Muscle of leg (tissue), 16 donors: ENCODE measurements at places on chromosomes 7 and 10. TPM values are rescaled to one million over a fixed set of nuclear protein-coding genes. Genes with fewer than 3 reads are reported as not detected.

GRCh38 chr7:91182819-91183764 is 81.1 kb upstream of the FZD1 start:
- no peaks in the 10 kb centered on the region for H3K27me3 ChIP-seq
- no peaks in the 10 kb centered on the region for H3K4me1 ChIP-seq
- H3K4me3 ChIP-seq = no peak overlapping the region
- H3K36me3 ChIP-seq = no peaks in the 10 kb centered on the region
- no peak for DNase-seq
- no peak overlapping the region for H3K27ac ChIP-seq

DNA sequence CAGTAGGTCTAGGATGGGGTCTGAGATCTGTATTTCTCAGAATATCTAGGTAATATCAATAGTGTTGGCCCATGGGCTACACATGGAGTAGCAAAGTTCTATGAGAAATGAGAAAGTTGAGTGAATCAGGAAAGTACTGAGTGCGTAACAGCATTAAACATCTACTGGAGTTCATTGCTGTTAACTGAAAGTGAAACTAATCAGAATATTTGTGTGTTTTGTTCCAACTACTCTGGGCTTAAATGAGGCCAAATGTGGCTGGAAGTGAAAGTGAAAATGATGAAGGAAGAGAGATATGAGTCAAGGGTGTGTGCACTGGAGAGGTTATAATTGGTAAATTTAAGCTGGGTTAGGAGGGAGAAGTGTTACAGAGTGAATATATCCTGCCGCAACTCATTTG is 46.5 kb downstream of the TMEM106B start:
- H3K36me3 ChIP-seq = no peaks in the 10 kb centered on the region
- peak; percentile 48 for DNase-seq
- H3K27ac ChIP-seq = no peak overlapping the region
- no peak overlapping the region for H3K4me3 ChIP-seq

GRCh38 chr7:40133561-40134427 is 628 bp downstream of the MPLKIP start:
- H3K27me3 ChIP-seq = peaks cover 2% of the 10 kb centered on the region
- peak overlapping the region; percentile 98 for H3K27ac ChIP-seq
- peak overlapping the region; percentile 100 for H3K4me3 ChIP-seq
- DNase-seq = peak; percentile 40
- H3K4me1 ChIP-seq = peaks cover 2% of the 10 kb centered on the region

GRCh38 chr10:34524369-34525091 is 290.6 kb downstream of the PARD3 start:
- DNase-seq = no peak
- H3K27me3 ChIP-seq = no peaks in the 10 kb centered on the region

GRCh38 chr10:3395458-3395861 is 222.9 kb upstream of the PITRM1 start:
- H3K36me3 ChIP-seq = no peaks in the 10 kb centered on the region
- no peak overlapping the region for H3K27ac ChIP-seq
- no peaks in the 10 kb centered on the region for H3K27me3 ChIP-seq

DNA sequence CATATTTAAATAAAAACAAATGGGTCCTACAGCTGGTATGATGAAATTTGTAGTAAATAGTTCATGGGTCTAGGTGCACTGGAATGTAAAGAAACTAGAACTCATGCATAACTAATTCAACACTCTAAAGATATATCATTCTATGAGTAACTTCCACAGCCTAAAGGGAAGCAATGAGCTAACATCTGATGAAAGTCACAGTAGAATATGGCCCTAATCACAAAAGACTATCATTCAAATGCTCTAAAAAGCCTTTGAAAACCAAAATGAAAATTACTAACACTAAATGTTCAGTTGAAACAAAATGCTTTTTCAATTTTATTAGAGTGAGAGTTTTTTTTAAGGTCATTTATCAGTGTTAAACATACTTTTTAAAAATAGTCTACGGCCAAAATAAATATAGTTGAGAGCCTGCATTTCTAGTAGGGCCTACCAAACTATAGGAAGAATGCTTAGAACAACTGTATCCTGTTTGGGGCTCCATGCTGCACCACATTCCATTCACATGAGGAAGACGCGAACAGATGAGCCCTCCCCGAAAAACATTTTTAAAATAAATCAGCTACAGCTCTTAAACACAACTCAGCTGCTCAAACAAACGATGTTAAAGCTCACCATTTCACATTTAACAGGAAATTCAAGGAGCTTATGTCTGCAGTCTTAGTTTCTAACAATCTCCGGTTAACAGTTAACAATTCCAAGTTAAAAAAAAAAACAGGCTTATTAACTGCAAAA is 134.5 kb downstream of the NRBF2 start:
- H3K4me3 ChIP-seq = peak overlapping the region; percentile 50
- H3K27ac ChIP-seq = peak overlapping the region; percentile 98
- no peaks in the 10 kb centered on the region for H3K27me3 ChIP-seq

DNA sequence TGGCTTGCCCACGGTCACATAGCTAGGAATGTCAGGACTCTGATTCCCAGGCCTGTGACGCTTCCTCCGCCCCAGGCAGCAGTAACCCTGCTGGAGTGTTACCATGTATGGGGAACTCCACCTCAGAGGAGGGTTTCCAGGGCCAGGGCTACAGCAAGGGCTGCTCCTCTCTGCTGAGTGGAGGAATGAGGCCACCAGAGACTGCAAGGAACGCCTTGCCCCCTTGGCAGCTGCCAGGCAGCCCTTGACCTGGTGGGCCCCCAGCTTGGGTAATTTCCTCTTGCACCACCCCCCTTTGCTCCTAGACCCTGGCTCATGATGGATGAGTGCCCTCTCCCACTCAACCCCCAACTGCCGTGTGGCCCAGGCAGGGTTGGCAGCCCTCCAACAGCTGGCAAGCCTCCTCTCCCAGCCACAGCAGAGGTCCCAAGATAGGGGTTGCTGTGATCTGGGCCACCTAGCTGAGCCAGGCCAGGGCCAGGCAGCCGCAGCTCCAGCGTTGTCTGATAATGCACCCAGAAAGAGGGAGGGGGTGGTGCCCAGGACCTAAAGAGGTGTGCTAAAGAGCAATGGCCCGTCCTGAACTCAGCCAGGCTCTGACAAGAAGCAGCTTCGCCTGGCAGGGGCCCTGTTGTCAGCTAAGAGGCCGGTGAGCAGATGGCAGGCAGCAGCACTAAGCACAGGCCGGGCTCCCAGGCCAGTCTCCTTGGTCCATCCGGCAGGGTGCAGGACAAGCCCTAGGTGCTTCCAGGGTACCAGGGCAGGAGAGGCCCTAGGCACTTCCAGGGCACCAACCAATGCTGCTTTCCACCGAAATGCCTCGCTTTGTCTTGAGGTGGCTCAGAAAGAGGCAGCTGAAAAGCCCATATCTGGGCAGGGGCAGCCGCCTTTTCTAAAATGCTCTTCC is 35.4 kb downstream of the DRGX start:
- no peaks in the 10 kb centered on the region for H3K36me3 ChIP-seq
- H3K4me3 ChIP-seq = no peak overlapping the region
- no peaks in the 10 kb centered on the region for H3K27me3 ChIP-seq
- peaks cover 20% of the 10 kb centered on the region for H3K4me1 ChIP-seq
- peak; percentile 22 for DNase-seq

DNA sequence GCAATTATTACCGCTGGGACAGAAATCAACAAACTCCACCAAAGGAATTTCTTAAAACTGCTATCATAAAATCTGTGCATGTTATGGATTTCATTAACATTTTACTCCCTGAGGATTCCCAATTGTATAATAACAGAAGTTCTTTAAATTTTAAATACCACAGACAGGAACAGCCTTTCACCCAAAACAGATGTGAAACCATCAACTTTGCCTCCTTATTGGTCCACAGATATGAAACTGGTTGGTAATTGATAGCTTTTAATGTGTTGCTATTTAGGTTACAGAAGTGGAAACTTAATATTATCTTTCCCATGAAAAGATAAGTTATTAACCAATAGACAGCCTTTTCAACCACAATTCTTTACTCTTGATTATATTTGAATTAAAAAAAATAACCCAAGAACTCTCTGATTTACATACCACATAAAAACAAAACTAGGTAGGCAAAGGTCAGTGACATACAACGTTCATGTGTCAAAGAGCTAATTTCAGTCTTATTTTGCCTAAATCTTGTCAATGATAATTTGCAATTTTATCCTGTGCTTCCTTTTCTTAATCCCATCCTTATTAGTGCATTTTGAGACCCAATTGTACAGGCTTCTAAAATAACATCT is 90.0 kb downstream of the NRP1 start:
- H3K27me3 ChIP-seq = no peaks in the 10 kb centered on the region
- no peak for DNase-seq
- H3K36me3 ChIP-seq = peaks cover 13% of the 10 kb centered on the region
- no peak overlapping the region for H3K27ac ChIP-seq

DNA sequence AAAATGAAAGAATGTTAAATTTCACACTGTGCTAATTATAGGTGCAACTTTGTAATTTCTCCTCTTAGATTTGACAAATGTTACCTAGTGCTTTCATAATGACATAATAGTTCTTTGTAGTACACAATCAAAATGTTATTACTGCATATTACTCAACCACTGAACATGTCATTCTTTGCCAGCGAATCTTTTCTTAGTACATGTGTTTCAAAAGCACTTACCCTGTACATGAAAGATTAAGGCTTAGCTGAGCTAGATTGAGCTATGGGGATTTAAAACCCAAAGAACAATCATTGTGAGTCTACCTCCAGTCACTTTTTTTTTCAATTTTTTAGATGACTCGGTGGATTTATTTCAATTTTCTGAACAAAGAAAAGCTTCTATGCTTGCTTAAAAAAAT is 123.5 kb upstream of the FERD3L start:
- H3K36me3 ChIP-seq = no peaks in the 10 kb centered on the region
- no peaks in the 10 kb centered on the region for H3K27me3 ChIP-seq
- DNase-seq = no peak
- no peak overlapping the region for H3K4me3 ChIP-seq
- H3K27ac ChIP-seq = no peak overlapping the region
- H3K4me1 ChIP-seq = no peaks in the 10 kb centered on the region

DNA sequence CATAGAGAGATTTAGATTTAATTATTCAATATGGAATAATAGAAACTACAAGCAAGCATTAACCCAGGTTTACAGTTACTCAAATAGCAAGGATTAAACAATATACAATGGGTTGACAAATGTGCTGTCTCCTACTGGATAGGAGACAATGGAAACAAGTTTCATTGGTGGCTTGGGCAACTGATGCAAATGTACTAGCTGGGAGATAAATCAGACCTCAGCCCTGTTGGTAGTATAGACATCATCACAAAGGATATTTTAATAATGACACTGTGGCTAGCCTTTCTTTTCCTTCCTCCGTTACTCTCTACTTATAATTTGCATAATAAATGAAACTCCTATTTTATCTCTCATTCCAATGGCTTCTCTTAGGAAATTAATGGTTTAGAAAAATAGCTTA is 96.5 kb upstream of the DKK1 start:
- no peak overlapping the region for H3K4me3 ChIP-seq
- peak overlapping the region; percentile 89 for H3K27ac ChIP-seq
- peaks cover 9% of the 10 kb centered on the region for H3K4me1 ChIP-seq
- H3K27me3 ChIP-seq = no peaks in the 10 kb centered on the region

DNA sequence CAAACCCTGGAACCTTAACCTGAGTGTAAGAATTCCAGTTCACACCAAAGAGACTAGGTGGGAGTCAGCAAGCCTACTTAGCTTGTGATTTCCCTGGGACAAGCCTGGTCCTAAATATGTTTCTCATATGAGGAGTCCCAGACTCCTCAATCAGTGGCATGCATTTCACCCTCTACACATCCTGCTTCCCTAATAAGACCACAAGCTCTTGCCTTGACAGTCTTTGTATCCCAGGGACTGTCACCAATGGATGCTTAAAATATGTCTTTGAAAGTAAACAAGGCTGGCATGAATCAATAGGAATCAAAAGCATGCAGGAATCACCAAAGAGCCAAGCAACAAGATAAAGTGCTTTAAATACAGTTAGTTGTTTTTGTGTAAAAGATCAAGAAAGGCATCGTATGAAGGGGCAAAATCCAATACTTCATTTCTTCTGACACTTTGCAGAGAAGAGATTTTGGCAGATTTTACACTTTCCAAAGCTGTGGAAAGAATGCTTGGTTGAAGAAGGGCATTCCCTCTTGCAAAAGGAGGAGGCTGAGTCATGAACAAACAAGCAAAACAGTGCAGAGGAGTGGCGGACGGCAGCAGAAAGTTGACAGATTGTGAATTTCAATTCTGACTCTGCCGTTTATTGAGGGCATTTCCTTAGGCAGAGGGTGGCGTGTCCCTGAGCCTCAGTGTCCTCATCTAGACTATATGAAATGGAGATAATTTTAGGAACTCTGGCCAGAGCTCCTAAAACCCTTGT is 8.5 kb upstream of the NFE2L3 start:
- H3K4me3 ChIP-seq = no peak overlapping the region
- DNase-seq = no peak
- H3K27ac ChIP-seq = no peak overlapping the region
- no peaks in the 10 kb centered on the region for H3K27me3 ChIP-seq
- no peaks in the 10 kb centered on the region for H3K36me3 ChIP-seq

- no peak for DNase-seq
- H3K4me3 ChIP-seq = peak overlapping the region; percentile 11
- no peak overlapping the region for H3K27ac ChIP-seq
Observed at GRCh38 chr7:45027774-45028114, 27.7 kb downstream of the CCM2 start.

DNA sequence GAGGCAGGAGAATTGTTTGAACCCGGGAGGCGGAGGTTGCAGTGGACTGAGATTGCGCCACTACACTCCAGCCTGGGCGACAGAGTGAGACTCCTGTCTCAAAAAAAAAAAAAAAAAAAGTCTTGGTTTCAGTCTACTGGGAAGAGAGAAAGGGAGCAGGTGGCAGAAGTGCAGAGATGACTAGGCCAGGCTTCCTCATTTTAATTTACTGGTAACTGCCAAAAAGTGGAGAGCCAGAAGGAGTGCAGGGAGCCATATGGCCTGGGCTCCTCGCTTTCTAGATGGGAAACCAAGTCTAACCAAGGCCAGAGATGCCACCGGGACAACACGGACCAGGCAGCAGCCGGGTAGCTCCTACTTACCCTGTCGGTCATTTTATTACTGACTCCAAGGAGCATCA is 12.2 kb downstream of the SEPHS1 start:
- H3K36me3 ChIP-seq = peaks cover 55% of the 10 kb centered on the region
- H3K27ac ChIP-seq = no peak overlapping the region
- H3K4me1 ChIP-seq = peaks cover 21% of the 10 kb centered on the region
- H3K4me3 ChIP-seq = no peak overlapping the region

GRCh38 chr7:17150018-17150417 is 148.4 kb upstream of the AHR start:
- H3K27ac ChIP-seq = no peak overlapping the region
- H3K4me3 ChIP-seq = no peak overlapping the region
- H3K27me3 ChIP-seq = no peaks in the 10 kb centered on the region
- H3K36me3 ChIP-seq = no peaks in the 10 kb centered on the region
- no peaks in the 10 kb centered on the region for H3K4me1 ChIP-seq
- DNase-seq = no peak

- H3K4me3 ChIP-seq = no peak overlapping the region
- H3K36me3 ChIP-seq = no peaks in the 10 kb centered on the region
- H3K27ac ChIP-seq = no peak overlapping the region
- peaks cover 4% of the 10 kb centered on the region for H3K4me1 ChIP-seq
Observed at GRCh38 chr10:12531305-12532220, 182.2 kb downstream of the CAMK1D start.

The CACNB2 gene
- 1.3 TPM for total RNA-seq

The GHITM gene
- total RNA-seq = 109 TPM

The C10orf53 gene
- not detected for total RNA-seq

The ANK3 gene
- total RNA-seq = 69.6 TPM

The ZNF804B gene
- under 0.01 TPM for total RNA-seq

The TMEM225B gene
- 0.89 TPM for total RNA-seq

The SPDYE6 gene
- not detected for total RNA-seq

The ACTL6B gene
- not detected for total RNA-seq
